ENCODE measurements at places on chromosomes 16 and 17. TPM values are rescaled to one million over a fixed set of nuclear protein-coding genes. Genes with fewer than 3 reads are reported as not detected.

ZNF174 gene
- total RNA-seq: 12.7 TPM

CCDC200 gene
- not detected for total RNA-seq

STH gene
- not detected for total RNA-seq

PPY gene
- total RNA-seq: not detected

OR2C1 gene
- not detected for total RNA-seq

ABCA10 gene
- 1.6 TPM for total RNA-seq

GRAP gene
- 39.2 TPM for total RNA-seq

MT1H gene
- total RNA-seq: 0.62 TPM

TBC1D3I gene
- total RNA-seq: 0.72 TPM

FBXO39 gene
- total RNA-seq: 7.8 TPM

PRSS8 gene
- not detected for total RNA-seq

CES3 gene
- total RNA-seq: 5.9 TPM

CCR7 gene
- 281 TPM for total RNA-seq

OTOP3 gene
- not detected for total RNA-seq

C17orf107 gene
- 0.77 TPM for total RNA-seq

SLC5A2 gene
- total RNA-seq: not detected

ALOX15B gene
- not detected for total RNA-seq

ERN1 gene
- 50.1 TPM for total RNA-seq

OR3A3 gene
- not detected for total RNA-seq

KRT40 gene
- total RNA-seq: not detected

TOP2A gene
- 504 TPM for total RNA-seq

CSH2 gene
- total RNA-seq: not detected

CFAP97D1 gene
- total RNA-seq: not detected

TPSD1 gene
- total RNA-seq: not detected

RAB26 gene
- total RNA-seq: 0.20 TPM

CLDN7 gene
- total RNA-seq: 0.29 TPM

AKTIP gene
- 61.3 TPM for total RNA-seq

KRTAP2-3 gene
- not detected for total RNA-seq

EZH1 gene
- total RNA-seq: 54.0 TPM

KRTAP4-6 gene
- total RNA-seq: not detected

CLEC10A gene
- total RNA-seq: not detected

AOC3 gene
- total RNA-seq: 0.56 TPM

CDH13 gene
- not detected for total RNA-seq

OR4D1 gene
- 0.54 TPM for total RNA-seq

CHRNE gene
- 0.42 TPM for total RNA-seq

KDM8 gene
- total RNA-seq: 25.0 TPM

CDH5 gene
- not detected for total RNA-seq

JMJD6 gene
- total RNA-seq: 51.3 TPM

SRP68 gene
- total RNA-seq: 96.0 TPM

MFAP4 gene
- total RNA-seq: not detected

TMEM114 gene
- not detected for total RNA-seq

ANKFN1 gene
- not detected for total RNA-seq

Data from activated CD4-positive, alpha-beta T cell treated with anti-CD3 and anti-CD28 coated beads, Interleukin-2, amount 10 ng/mL, durations not matched to agents 7 days and 5 days (primary cell).